Activated T-helper 2 cell treated with anti-CD3 and anti-CD28 coated beads, Interferon-gamma antibody, Interleukin-2, Interleukin-4, amounts not matched to agents 10 μg/mL and 5 μg/mL and 100 μg/mL, durations not matched to agents 14 hours and 24 hours and 36 hours (primary cell): ENCODE measurements at places on chromosomes 2 and 18.

- peaks cover 51% of the 10 kb centered on the region for H3K4me1 ChIP-seq
- H3K27ac ChIP-seq: no peak overlapping the region
- peaks cover 19% of the 10 kb centered on the region for H3K27me3 ChIP-seq
- H3K4me3 ChIP-seq: no peak overlapping the region
Observed at GRCh38 chr2:144511937-144512336, 8.0 kb downstream of the ZEB2 start.

DNA sequence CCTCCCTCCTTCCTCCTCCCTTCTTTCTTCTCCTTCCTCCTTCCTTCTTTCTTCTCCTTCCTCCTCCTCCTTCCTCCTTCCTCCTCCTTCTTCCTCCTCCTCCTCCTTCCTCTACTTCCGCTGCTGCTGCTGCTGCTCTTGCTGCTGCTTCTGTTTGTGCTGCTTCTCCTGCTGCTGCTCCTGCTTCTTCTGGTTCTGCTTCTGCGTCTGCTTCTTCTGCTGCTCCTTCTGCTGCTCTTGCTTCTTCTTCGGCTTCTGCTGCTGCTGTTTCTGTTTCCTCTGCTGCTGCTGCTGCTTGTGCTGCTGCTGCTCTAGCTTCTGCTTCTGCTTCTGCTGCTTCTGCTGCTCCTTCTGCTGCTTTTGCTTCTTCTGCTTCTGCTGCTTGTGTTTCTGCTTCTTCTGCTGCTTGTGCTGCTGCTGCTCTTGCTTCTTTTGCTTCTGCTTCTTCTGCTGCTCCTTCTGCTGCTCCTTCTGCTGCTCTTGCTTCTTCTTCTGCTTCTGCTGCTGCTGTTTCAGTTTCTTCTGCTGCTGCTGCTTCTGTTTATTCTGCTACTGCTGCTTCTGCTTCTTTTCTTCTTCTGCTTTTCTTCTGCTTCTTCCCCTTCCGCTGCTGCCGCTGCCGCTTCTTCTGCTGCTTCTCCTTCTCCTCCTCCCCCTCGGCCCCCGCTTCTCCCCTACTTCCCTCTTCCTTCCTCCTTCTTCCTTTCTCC is 8.6 kb downstream of the SNRNP27 start:
- DNase-seq: no peak
- peaks cover 81% of the 10 kb centered on the region for H3K36me3 ChIP-seq
- no peaks in the 10 kb centered on the region for H3K27me3 ChIP-seq
- peak overlapping the region; percentile 84 for H3K4me3 ChIP-seq
- peak overlapping the region; percentile 86 for H3K27ac ChIP-seq

GRCh38 chr2:191544461-191545062 is 133.4 kb upstream of the NABP1 start:
- H3K27me3 ChIP-seq: peaks cover 10% of the 10 kb centered on the region

GRCh38 chr2:126244937-126245336 is 411.0 kb upstream of the GYPC start:
- peak; percentile 15 for DNase-seq
- no peak overlapping the region for H3K27ac ChIP-seq
- no peak overlapping the region for H3K4me3 ChIP-seq
- no peaks in the 10 kb centered on the region for H3K36me3 ChIP-seq

GRCh38 chr2:212777020-212777491 is 238.5 kb upstream of the ERBB4 start:
- H3K4me1 ChIP-seq: peaks cover 6% of the 10 kb centered on the region
- no peaks in the 10 kb centered on the region for H3K36me3 ChIP-seq
- no peak overlapping the region for H3K27ac ChIP-seq
- H3K4me3 ChIP-seq: no peak overlapping the region

DNA sequence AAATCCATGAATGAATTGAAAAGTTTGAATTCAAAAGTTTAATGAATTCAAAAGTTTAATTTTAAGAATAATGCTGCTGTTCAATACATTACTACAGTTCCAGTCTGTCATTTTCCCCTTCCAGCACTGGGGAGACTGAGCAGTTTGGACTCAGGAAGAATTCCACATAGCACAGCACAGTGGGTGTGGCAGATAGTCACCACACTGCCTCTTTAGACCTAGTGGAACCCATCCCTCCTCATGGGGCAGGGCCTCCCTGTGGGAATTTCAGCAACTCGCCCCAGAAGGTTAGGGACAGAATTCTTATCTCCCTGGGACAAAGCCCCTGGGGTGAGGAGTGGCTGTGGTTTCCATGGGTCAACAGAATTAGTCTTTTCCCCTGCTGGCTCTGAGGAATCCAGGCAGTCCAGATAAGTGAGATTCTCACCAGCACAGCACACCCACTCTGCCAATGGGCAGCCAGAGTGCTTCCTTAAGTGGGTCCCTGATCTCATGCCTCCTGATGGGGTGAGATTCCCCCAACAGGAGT is 442.0 kb upstream of the SYT4 start:
- no peak overlapping the region for H3K27ac ChIP-seq
- H3K4me3 ChIP-seq: no peak overlapping the region
- DNase-seq: no peak
- H3K4me1 ChIP-seq: no peaks in the 10 kb centered on the region

DNA sequence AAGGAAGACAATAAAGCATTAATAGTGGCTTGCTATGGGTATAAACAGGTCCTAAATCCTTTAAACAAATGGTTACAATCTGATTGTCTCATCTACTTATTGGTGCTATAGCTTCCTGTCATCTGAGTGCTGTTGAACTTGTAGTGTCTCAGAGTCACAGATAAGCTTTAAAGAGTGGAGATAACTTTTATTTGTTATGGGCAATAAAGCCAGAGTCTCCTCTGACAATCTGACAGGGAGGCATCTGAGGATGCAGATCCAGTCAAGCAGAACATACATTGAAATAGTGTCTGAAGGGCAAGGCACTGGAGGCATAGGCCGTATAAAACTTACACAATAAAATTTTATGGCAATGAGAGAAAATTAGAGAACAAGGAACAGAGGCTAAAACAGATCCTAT is 1132.4 kb upstream of the CDH2 start:
- no peak overlapping the region for H3K4me3 ChIP-seq
- H3K27me3 ChIP-seq: no peaks in the 10 kb centered on the region
- no peaks in the 10 kb centered on the region for H3K4me1 ChIP-seq
- no peak for DNase-seq
- H3K36me3 ChIP-seq: no peaks in the 10 kb centered on the region
- no peak overlapping the region for H3K27ac ChIP-seq

GRCh38 chr2:69765096-69765380 is 23.1 kb downstream of the ANXA4 start:
- no peak for DNase-seq
- peaks cover 61% of the 10 kb centered on the region for H3K4me1 ChIP-seq
- H3K27me3 ChIP-seq: no peaks in the 10 kb centered on the region
- peak overlapping the region; percentile 85 for H3K27ac ChIP-seq

GRCh38 chr2:69958480-69958879 is 3.0 kb downstream of the ASPRV1 start:
- H3K27ac ChIP-seq: no peak overlapping the region
- H3K36me3 ChIP-seq: no peaks in the 10 kb centered on the region
- H3K27me3 ChIP-seq: peaks cover 28% of the 10 kb centered on the region
- DNase-seq: no peak
- no peaks in the 10 kb centered on the region for H3K4me1 ChIP-seq

DNA sequence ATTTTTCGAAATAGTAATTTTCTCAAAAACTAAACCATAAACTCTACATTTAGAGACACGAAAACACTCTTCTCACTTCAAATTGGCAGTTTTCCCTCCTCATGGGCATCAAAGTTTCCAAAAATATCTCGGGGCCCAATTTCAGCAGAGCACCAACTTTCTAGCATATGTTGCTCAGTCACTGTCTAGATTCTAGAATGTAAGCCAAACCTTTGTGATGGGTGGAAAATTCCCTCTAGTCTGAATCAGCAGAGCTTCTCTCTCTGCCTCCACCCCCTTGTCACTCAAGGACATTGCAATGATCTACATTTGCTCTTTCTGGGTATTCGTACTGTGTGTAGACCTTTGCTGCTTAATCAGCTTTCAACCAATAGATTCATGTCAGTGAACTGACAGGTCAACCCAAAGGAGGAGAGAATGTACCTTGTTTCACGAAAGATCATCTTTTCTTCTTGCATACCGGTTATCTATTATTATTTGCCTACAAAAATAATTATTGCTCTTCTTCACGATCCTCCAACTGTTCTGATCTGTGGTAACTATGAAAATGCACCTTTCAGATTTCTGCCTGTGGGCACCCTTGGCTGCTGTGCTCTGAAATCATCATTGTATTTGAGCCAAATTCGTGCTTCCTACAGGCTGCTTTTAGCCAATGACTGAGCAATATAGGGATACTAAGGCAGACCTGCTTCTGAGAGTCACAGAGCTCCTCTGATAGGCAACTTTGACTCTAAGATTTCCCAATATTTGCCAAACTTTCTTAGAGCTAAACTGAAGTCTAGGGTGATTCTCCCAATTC is 38.7 kb upstream of the GLS start:
- no peak for DNase-seq
- peaks cover 55% of the 10 kb centered on the region for H3K4me1 ChIP-seq
- peaks cover 2% of the 10 kb centered on the region for H3K27me3 ChIP-seq
- H3K4me3 ChIP-seq: no peak overlapping the region

GRCh38 chr2:3041841-3042600 is 335.6 kb downstream of the EIPR1 start:
- no peaks in the 10 kb centered on the region for H3K27me3 ChIP-seq
- no peaks in the 10 kb centered on the region for H3K36me3 ChIP-seq
- H3K4me3 ChIP-seq: no peak overlapping the region
- H3K27ac ChIP-seq: no peak overlapping the region

DNA sequence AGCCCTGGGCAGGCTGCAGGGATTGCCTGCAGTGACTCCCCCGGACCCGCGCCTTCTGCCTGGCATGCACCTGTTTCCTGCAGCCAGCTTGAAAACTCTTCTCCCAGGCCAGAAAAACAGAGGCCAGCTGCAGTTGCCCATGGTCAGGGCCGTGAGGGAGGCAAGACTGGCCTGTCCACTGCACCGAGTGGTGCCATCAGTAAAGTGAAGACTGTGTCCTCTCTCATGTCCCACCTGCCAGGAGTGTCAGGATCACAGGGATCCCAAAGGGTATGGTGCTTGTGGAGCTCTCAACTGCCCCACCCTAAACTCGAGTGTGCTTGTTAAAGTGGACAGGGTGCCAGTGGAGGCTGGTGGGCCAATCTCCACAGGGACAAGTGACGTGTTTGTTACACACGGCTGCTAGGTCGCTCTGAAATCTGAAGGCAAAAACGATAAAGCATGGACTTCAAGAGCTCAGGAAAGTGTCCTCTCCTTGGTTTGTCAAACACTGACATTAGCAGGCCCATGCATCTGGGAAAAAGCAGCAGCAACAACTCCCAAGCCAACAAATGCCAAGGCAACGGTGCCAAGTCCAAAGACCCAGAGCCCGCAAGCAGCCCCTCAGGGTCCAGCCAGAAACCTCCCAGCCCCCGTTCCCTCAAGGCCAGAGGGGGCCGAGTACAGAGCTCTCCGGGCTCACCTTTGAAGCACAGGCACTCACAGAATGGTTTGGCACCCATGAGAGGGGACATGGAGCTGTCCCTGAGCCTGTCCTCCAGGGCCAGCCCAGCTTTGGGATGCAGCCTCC is 213.2 kb downstream of the HDAC4 start:
- H3K4me1 ChIP-seq: no peaks in the 10 kb centered on the region
- H3K36me3 ChIP-seq: peaks cover 48% of the 10 kb centered on the region
- no peaks in the 10 kb centered on the region for H3K27me3 ChIP-seq
- DNase-seq: no peak

DNA sequence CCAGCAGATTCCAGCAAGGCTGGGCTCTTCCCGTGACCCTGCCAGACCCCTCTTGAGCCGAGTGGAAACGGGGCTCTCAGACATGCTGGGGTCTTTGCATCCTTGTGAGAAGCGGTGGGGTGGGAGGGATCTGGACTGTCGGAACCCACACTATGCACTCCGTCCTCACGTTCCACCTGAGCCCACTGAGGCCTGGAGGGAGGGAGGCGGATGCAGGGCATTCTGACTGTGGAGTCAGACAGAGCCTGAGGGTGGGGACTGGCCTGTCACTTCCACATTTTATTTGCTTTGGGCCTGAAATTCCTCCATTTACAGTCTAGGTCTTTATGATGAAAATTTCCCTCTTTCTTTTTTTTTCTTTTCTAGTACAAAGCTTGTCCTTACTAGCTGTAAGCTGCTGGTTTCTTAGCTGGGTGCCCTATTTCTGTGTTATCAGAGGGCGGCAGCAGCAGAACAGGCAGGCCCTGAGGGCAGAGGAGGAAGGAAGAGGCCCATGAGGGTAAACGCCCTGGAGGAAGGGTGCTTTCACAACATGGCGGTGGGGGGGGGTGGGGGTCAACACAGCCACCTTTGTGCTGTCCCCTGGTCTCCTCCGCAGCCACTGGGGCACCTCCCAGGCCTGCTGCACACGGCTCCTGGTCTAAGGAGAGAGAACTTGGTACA is 373.5 kb upstream of the MYT1L start:
- H3K27ac ChIP-seq: no peak overlapping the region
- H3K4me3 ChIP-seq: no peak overlapping the region
- no peak for DNase-seq
- no peaks in the 10 kb centered on the region for H3K27me3 ChIP-seq
- no peaks in the 10 kb centered on the region for H3K4me1 ChIP-seq

GRCh38 chr2:73018188-73018825 is 53.2 kb downstream of the SFXN5 start:
- no peaks in the 10 kb centered on the region for H3K4me1 ChIP-seq
- H3K27ac ChIP-seq: no peak overlapping the region
- peaks cover 9% of the 10 kb centered on the region for H3K27me3 ChIP-seq
- no peak overlapping the region for H3K4me3 ChIP-seq
- no peaks in the 10 kb centered on the region for H3K36me3 ChIP-seq
- no peak for DNase-seq

GRCh38 chr2:64987956-64988419 is 1.2 kb upstream of the SLC1A4 start:
- H3K27ac ChIP-seq: peak overlapping the region; percentile 90
- peaks cover 63% of the 10 kb centered on the region for H3K4me1 ChIP-seq
- peaks cover 3% of the 10 kb centered on the region for H3K27me3 ChIP-seq
- peaks cover 23% of the 10 kb centered on the region for H3K36me3 ChIP-seq
- peak overlapping the region; percentile 84 for H3K4me3 ChIP-seq

DNA sequence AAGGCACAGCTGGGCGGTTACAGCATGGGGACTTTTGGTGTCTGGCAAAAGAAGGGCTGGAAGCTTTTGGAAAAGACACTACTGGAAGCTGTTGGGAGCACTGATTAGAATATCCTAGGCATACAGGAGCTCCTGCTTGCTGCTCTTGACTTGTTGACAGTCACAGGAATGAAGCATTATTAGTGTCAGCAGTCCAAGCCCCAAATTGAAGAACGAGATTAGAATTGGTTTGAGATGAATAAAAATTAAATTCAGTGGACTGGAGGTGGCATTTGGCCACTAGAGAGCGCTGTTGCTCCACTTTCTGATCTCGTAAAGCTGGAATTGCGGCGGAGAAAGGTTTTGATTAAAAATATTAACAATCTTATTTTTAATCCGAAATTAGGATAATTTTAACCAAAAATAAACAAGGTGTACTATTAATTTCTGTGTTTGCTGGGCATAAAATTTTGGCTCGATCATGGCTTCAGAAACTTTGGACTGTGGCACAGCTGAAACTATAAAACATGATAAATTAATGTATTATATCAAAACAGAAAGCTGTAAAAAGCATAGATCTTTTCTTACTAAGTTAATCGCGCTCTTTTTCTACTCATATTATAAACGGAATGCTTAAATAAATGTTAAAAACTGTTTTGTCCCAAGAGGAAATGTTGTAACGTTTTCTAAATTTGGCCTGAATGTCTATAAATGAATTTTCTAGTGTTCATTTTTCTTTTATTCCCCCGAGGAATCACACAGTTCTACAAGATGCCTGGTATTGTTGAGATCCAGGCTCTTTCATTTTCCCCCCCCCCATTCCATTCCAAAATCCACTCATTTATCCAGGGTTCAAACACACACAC is 2.4 kb upstream of the HOXD8 start:
- H3K27ac ChIP-seq: peak overlapping the region; percentile 26
- H3K4me1 ChIP-seq: peaks cover 8% of the 10 kb centered on the region
- H3K36me3 ChIP-seq: no peaks in the 10 kb centered on the region

- no peaks in the 10 kb centered on the region for H3K36me3 ChIP-seq
- peaks cover 31% of the 10 kb centered on the region for H3K27me3 ChIP-seq
- H3K27ac ChIP-seq: no peak overlapping the region
- no peak overlapping the region for H3K4me3 ChIP-seq
- DNase-seq: no peak
- H3K4me1 ChIP-seq: peaks cover 10% of the 10 kb centered on the region
Observed at GRCh38 chr18:9683418-9684396, 24.4 kb upstream of the RAB31 start.
